ENCODE measurements at places on chromosomes 2 and 18.

- DNase-seq: peak; percentile 65
These were observed 512.7 kb downstream of the CMPK2 start for GRCh38 chr2:6352906-6353515.

DNA sequence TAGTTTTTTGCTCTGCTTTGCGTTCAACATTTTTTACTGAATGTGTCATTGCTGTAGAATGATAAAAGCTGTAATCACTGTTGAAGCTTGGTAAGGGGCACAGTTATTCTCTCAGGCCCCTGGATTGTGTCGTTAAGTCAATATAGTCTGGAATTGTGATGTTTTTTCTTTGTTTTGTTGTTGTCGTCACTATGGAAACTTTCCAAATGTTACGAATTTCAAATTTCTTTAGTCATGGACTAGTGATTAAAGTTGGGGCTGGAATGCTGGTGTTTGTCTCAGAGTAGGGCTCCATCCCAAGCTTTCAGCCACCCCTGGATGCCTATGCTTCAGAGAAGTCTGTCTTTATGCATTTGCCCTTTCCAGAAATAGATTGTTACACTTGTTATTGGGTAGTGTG lies 287.2 kb downstream of the CDH19 start:
- no peak for DNase-seq

DNA sequence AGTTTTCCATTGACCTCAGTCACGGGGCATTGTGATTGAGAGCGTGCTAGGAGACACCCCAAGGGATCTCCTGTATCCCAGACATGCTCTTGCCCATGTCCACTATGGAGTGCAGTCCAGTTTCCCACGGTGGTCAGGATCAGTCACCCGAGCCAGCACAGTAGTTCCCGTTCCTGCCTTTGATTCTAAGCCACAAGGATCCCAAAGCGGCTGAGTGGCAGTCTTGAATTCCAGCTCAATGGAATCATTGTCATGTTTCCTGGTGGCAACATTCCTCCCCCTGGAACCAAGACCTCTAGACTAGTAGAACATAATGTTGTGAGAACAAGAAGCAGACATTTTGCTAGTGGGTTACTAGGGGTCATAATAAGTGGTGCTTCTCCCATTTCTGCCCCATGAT lies 154.3 kb downstream of the SEPTIN10 start:
- no peak for DNase-seq

DNA sequence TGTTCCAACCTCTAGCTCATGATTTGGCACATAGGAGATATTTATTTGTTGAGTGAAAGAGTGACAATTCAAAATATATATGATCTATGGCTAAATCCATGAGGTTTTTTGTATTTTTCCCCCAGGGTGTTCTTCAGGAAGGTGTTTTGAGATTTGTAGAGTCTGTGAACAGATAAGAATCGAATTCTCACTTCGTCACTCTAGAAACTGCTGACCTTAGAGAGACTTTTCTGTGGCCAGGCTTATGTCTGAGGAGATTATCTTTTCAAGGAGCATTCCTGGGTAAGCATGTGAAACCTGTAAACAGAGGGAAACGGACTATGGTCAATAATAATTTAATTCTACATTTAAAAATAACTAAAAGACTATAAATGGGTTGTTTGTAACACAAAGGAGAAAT lies 849 bp upstream of the ITGB6 start:
- DNase-seq: no peak

All from left ventricle myocardium superior (tissue), 1 donor.